GM12878 (cell line): ENCODE measurements at places on chromosomes 4 and X. TPM values are rescaled to one million over a fixed set of nuclear protein-coding genes. Genes with fewer than 3 reads are reported as not detected.

GRCh38 chr4:55078987-55079386 is 46.4 kb downstream of the KDR start:
- H3K27me3 ChIP-seq, result no peaks in the 10 kb centered on the region
- no peak overlapping the region for H3K27ac ChIP-seq
- no peaks in the 10 kb centered on the region for H3K36me3 ChIP-seq
- no peak overlapping the region for H3K4me3 ChIP-seq
- no peaks in the 10 kb centered on the region for H3K4me1 ChIP-seq

DNA sequence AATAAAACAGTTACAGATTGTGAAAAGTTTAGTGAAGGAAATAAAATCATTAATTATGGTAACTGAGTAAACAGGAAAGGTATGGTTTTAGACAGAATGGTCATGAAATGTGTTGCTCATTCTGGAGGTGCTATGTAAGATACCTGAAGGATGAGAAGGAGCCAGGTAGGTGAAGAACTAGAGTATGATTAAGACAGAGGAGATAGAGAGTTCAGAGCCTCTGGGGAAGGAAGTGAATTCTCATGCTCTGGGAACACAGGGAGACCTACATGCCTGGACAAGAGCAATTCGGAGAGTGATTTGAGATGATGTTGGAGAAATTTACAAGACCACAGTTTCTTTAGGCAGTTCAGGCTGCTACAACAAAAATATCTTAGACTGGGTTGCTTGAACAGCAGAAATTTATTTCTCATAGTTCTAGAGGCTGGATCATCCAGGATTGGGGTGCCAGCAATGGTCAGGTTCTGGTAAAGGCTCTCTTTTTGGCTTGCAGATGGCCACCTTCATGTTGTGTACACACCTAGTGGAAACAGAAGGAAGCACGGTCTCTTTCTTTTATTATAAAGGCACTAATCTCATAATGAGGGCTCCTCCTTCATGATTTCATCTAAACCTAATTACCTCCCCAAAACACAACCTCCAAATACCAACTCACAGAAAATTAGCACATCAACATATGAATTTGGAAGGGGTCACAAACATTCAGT is 1416.1 kb downstream of the PCDH7 start:
- DNase-seq, result no peak
- H3K36me3 ChIP-seq, result no peaks in the 10 kb centered on the region
- H3K4me3 ChIP-seq, result no peak overlapping the region
- H3K4me1 ChIP-seq, result no peaks in the 10 kb centered on the region

DNA sequence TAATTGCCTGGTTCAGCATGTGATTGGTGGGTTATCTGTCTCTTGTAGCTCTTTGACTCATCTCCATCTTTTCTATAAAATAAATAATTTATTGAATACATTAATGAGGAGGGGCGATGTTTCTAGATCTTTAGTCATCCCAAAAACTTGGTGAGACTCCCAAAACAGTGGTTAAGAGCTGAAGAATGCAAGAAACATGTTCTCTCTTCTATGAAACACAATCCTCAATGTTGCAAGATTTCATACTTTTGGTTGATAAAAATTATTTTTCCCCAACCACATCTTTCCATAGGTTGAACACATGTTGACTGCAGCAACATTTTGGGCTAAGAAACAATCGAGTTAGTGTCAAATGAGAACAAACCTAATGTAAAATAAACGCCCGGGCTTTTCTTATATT is 1.2 kb upstream of the TMEM47 start:
- H3K27ac ChIP-seq, result no peak overlapping the region
- no peaks in the 10 kb centered on the region for H3K36me3 ChIP-seq
- DNase-seq, result no peak
- no peaks in the 10 kb centered on the region for H3K4me1 ChIP-seq

- peak; percentile 66 for DNase-seq
- no peak overlapping the region for H3K4me3 ChIP-seq
- H3K4me1 ChIP-seq, result peaks cover 11% of the 10 kb centered on the region
- no peaks in the 10 kb centered on the region for H3K27me3 ChIP-seq
- H3K36me3 ChIP-seq, result no peaks in the 10 kb centered on the region
These were observed 67.2 kb upstream of the C1GALT1C1 start for GRCh38 chrX:120697053-120697452.

The FAT1 gene
- 0.58 and 0.69 TPM in 2 replicates for total RNA-seq
